NCI-H2081 treated with DMSO at 0.1 percent for 48 hours (cell line): ENCODE measurements at places on chromosomes 4 and X.

DNA sequence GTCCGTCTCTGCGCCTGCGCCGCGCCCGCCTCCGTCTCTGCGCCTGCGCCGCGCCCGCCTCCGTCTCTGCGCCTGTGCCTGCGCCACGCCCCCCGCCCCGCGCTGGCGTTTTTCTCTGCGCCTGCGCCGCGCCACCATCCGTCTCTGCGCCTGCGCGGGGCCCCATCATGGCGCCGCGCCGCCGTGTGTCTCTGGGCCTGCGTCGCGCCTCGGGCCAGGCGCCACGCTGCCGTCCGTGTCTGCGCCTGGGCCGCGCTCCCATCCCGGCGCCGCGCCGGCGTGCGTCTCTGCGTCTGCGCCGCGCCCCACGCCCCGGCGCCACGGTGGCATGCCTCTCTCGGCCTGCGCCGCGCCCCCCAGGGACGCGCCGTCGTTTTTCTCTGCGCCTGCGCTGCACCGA is 51.8 kb upstream of the DUX4 start:
- DNase-seq, result no peak

GRCh38 chr4:42371305-42372252 is 25.7 kb upstream of the SHISA3 start:
- DNase-seq, result no peak

DNA sequence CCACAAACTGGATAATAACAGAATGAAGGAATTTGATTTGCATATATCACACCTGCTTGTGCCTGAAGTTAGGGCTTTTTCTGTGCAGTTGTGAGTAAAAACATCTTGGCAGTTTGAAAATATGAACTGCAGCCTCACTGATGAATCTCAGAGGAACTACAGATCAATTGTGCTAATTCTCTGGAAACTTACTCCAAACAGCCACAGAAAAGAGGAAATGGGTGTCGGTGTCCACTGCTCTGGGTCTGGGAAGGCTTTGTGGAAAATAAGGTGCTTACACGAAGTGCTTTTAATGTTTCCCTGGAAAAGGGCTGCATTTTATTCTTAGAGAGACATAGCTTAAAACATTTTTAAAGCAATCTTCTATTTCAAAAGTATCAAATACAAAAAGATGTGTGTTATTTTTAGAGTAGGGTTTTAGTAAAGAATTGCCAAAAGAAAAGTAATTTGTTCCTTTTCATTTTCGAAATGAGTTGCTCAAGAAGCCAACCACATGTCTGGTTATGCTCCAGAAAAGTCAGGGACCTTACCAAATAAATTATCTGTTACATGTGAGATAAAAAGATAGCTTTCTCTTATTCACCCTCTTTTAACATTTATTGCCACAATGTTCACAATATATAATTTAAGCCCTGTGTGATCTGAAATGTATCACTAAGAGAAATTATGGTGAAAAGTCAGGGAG is 240.1 kb downstream of the FRAS1 start:
- no peak for DNase-seq

GRCh38 chrX:24242649-24243175 is 71.2 kb downstream of the SUPT20HL2 start:
- no peak for DNase-seq

- DNase-seq, result no peak
These were observed 48.0 kb upstream of the TMEM164 start for GRCh38 chrX:109954955-109955354.

DNA sequence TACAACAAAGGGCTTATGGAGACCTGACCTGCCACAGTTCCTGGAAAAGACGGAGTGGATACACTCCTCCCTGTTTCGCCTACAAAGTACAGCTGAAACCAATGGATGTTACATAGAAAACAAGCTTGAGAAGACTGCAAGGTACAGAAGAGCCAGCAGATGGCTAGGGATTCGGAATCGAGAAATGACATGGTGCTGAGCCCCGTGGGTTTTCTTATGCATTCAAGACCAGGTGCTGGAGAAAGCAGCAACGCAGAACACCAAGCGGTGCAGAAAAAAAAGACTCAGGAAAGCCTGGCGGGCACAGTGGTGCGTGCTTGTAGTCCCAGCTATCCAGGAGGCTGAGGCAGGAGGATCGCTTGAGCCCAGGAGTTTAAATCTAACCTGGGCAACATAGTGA is 13.8 kb downstream of the TIMM17B start:
- no peak for DNase-seq

DNA sequence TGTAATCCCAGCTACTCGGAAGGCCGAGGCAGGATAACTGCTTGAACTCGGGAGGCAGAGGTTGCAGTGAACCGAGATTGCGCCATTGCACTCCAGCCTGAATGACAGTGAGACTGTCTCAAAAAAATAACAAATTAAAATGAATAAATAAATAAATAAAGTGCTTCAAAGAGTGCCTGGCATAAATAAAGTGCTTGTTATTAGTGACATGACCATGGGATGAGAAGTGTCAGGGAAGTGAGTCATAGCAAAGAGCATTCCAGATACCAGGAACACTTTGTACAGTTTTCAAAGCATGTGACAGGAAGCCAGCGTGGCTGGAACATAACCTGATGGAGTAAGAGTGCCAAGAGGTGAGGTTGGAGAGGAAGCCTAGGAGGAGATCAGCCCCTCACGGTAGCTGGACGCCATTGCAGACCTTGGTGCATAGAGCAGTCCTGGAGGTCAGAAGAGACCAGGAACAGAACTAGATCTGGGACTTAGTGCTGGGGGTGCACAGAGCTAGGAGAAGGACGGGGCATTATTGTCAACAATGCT is 6.0 kb upstream of the WDR13 start:
- no peak for DNase-seq

- no peak for DNase-seq
These were observed 5.0 kb upstream of the DDX60L start for GRCh38 chr4:168485156-168485910.

GRCh38 chr4:78337244-78338020 is 214.1 kb upstream of the ANXA3 start:
- DNase-seq, result no peak

DNA sequence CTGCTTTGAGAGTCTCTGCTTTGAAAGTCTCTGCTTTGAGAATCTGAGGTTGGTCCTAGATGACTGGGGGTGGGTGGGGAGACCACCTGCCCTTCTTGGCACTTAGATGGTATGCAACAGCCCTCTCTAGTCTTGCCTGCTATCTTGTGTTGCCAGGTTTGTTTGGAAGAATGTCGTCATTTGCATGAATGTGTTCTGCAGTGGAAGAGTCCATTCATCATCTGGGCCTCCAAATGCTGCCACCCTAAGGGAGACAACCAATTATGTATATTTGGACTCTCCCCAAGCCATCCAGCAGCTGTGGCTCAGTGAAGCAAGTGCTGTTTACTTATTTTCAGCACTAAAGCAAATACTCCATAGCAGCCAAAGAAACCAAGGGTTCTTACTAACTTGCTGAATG is 44.6 kb upstream of the TRPC5OS start:
- peak; percentile 29 for DNase-seq

- no peak for DNase-seq
These were observed 3.1 kb downstream of the NKX3-2 start for GRCh38 chr4:13541176-13541604.

- no peak for DNase-seq
These were observed 7.8 kb upstream of the CHRNA9 start for GRCh38 chr4:40327340-40327739.

DNA sequence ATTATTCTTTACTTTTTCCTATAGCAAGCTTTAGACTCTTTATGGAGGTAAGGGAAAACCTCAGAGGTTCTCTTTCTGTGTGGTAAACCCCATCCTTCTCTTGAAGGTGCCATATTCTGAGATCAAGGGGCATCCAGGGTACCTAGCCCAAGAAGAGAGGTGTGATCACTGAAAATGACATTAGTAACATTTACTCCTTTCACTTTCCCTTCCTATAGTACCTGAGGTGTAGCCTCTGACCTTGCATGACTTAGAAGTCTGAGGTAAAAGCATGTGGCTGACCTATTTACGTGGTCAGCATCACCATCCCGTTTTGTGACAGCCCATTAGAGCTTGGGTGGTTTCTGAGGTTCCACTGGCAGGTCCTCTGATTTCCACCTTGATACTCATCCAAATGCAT is 25.7 kb downstream of the SGMS2 start:
- no peak for DNase-seq

DNA sequence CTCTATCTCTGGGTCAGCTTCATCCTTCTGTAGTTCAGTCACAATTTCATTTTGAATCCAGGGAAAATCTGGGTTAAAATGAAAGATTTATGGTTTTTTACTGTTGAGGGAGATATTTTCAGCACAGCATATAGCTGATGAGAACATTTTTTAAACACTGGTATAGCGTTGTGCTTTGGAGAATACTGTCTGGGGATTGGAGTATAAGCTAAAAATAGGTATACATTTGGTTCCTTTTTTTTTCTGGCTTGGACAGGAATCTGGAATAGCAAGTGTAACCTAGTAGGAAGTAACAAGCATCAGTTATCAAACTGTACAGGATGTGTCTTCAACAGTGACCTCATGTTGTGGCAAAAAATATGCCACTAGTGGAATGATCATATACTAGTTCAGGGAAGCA is 149.1 kb downstream of the GRXCR1 start:
- DNase-seq, result no peak

DNA sequence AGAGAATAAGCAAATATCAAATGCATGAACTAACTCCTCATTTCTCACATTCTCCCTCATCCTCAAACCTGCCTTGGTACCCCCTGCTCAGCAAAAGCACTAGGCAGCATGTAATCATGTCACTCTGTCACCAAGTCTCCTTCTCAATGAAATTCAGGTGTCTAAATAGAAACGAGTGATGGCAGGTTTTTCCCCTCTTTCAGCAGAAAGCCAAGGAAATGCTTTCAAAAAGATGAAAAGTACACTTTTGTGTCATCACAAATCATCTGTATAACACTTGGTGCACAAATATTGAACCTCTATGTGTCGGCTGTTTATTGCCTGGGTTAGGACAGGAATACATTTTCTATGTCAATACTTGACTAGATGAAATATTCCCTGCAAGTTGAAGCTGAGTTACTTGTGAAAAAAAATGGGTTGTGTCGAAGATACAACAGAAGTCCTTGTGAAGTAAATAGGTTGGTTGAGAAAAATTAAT is 285.1 kb upstream of the MAGEB18 start:
- DNase-seq, result no peak

DNA sequence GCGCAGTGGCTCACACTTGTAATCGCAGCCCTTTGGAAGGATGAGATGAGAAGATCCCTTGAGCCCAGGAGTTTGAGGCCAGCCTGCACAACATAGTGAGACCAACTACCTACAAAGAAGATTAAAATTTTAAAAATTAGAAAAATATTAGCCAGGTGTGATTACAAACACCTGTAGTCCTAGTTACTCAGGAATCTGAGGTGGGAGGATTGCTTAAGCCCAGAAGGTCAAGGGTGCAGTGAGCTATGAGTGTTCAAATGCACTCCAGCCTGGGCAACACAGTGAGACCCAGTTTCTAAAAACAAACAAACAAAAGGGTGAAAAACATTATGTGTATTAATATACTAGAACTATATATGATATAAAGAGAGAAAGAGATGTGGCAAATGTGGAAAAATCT is 36.8 kb upstream of the NKX6-1 start:
- no peak for DNase-seq

GRCh38 chr4:176883681-176884418 is 91.1 kb upstream of the VEGFC start:
- DNase-seq, result no peak

DNA sequence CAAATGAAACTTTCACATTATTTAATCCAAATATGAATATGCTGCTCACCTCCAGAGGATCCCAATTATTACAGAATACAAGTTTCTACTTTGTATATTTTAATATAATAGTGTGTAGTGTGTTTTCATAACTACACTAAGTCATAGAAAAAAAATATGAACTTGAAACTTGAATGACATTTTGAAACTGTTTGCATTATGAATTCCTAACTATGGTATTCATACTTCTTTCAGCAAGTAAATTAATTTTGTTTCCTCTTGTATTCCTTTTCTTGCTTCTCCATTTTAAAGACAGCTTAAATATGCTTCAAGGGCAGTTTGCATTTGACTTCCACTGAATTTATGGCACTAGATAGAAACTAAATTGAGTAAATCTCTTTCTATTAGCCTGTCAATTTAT is 177.1 kb downstream of the BMPR1B start:
- DNase-seq, result no peak

- peak; percentile 58 for DNase-seq
These were observed 175.9 kb upstream of the RPS6KA3 start for GRCh38 chrX:20442597-20442996.

GRCh38 chrX:131802836-131803626 is 220.1 kb upstream of the STK26 start:
- no peak for DNase-seq

GRCh38 chrX:40457406-40457805 is 123.4 kb upstream of the ATP6AP2 start:
- DNase-seq, result no peak

GRCh38 chr4:40247350-40247749 is 50.5 kb downstream of the RHOH start:
- no peak for DNase-seq

DNA sequence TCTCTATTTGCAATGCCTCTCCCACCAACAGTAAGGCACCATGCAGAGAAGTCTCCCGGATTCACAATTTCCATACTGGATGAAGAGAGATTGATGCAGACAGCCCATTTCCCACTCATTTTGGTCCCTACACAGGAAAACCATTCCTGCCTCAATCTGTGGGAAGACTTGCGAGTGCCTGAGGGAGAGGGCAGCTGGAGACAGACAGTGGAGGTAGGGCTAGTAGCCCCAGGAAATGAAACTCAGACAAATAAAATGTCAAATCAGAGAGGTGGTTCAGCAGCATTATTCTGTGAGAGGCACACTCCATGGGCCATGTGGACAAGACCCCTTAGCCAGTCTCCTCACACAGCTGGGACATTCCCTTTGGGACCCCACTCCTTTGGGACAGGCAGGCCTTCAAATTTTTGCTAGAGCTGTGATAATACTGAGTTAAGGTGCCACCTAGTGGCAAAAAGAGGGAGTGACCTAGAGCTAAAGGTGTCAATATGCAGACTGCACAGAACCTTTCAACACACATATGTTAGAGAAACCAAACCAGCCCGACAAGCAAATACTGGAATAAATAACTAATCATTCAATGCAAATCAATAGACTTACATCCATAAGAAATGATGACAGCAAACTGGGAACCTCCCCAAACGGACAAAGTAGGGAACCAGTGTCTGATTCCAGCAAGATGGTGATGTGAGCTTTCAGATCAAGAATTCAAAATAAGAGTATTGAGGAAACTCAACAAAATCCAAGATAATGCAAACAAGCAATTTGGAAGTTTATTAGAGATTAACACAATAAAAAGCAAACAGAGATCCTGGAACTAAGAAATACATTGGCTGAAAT is 1865.3 kb upstream of the AGA start:
- DNase-seq, result no peak

- DNase-seq, result no peak
These were observed 54.7 kb downstream of the DKK2 start for GRCh38 chr4:106981431-106981830.

- DNase-seq, result no peak
These were observed 349.4 kb downstream of the ARHGAP24 start for GRCh38 chr4:85824166-85824945.
